BJ (cell line): ENCODE measurements at places on chromosomes 6 and 20.

DNA sequence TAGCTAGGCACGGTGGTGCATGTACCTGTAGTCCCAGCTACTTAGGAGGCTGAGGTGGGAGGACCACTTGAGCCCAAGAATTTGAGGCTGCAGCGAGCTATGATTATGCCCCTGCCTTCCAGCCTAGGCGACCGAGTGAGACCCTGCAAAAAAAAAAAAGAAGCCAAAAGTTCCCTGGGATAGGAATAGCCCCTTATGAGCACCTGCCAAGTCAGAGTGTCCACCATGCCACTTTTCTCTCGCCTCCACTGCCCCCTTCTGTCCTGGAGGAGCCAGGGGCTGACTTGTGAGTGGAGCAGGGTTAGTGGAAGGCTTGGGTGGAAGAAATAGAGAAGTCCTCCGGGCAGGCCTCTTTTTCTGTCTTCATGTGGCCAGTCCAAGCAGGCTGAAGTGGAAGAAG lies 12.1 kb upstream of the DDX27 start:
- DNase-seq = no peak

DNA sequence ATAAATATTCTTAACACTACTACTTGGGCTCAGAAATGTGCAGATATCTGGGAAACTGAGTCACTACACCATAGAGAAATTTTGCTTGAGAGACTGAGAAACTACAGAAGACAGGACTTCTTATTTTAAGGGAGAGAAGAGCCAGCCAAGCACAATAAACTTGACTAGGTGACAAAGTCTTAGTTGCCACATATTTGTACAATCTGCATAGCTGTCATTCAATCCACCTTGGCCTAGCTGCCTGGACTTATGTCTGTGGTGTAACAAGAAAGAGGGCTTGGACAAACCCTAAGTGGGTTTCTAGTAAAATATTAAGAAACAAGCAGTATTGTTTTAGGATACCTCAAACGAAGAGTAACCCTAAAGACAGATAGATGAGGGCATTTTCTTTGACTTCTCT lies 21.8 kb upstream of the IRAK1BP1 start:
- DNase-seq = no peak

- peak; percentile 27 for DNase-seq
Measured at GRCh38 chr6:25061289-25061936, 125.7 kb upstream of the RIPOR2 start.

GRCh38 chr6:12649325-12649724 lies 67.2 kb upstream of the PHACTR1 start:
- DNase-seq = no peak

GRCh38 chr20:13771853-13772453 lies 12.8 kb downstream of the ESF1 start:
- DNase-seq = no peak

- peak; percentile 18 for DNase-seq
Measured at GRCh38 chr6:138844192-138844591, 48.3 kb downstream of the ECT2L start.

- DNase-seq = no peak
Measured at GRCh38 chr6:15350386-15351083, 104.7 kb downstream of the JARID2 start.

DNA sequence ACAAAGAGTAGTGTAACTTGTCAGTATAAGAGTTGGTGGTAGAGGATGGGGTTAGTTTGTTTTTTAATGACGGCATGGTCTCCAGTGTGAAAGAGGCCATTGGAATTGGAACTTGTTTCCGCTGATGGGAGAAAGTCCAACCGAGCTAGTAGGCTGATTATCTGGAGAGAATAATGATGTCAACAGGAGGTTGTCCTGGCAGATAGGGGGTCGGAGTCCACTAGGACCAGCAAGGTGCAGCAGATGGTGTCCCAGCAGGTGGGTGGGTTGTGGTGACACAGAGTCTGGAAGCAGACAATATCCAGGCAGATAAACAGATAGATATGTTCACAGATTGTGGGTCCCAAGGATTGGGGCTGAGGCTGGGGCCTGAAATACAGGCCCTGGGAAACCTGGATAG lies 35.1 kb downstream of the PKIB start:
- no peak for DNase-seq

GRCh38 chr20:35200267-35200666 lies 26.2 kb upstream of the MMP24 start:
- peak; percentile 53 for DNase-seq

DNA sequence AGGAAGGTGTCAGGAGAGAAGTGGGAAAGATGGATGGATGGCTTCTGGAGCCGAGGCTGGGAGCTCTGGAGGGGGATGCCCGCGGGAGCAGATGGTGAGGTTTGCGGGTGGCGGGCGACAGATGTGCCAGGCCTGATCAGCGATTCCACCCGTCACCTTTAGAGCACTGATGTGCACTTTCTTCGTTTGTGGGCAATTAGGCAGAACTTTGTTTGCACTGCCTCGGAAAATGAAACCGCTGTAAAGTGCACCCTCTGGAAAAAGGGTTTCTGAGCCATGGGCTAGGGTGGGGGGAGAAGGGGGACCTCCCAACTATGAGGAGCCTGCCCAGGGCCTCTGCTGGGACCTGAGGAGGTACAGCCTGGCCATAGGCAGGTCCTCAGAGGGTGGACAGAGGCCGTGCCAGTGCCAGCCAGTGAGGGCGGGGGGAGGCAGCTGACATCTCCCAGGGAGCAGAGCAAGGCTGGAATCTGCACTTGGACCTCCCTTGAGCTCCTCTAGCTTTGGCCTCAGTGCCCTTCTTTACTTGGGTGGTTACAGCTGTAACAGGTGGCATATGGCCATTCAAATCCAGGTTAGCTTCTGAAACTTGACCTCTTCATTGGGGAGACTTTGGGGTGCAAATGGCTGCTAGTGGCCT lies 58.7 kb downstream of the CD40 start:
- no peak for DNase-seq

- no peak for DNase-seq
Measured at GRCh38 chr6:38307740-38308139, 332.0 kb downstream of the BTBD9 start.

GRCh38 chr6:149032599-149033405 lies 284.7 kb upstream of the TAB2 start:
- DNase-seq = peak; percentile 64

DNA sequence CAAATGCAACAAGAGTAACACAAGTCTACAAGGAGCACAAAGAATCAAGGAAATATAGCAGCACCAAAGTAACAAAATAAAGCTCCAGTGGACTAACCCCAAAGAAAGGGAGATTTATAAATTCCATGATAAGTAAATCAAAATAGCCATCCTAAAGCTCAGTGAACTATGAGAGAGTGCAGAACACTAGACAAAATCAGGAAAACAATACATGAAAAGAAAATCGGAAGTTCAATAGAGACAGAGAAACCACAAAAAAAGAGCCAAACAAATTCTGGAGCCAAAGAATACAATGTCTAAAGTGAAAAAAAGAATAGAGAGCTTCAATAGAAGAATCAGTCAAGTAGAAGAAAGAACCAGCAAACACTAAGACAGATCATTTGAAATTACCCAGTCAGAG lies 247.3 kb upstream of the TENT5A start:
- DNase-seq = no peak

DNA sequence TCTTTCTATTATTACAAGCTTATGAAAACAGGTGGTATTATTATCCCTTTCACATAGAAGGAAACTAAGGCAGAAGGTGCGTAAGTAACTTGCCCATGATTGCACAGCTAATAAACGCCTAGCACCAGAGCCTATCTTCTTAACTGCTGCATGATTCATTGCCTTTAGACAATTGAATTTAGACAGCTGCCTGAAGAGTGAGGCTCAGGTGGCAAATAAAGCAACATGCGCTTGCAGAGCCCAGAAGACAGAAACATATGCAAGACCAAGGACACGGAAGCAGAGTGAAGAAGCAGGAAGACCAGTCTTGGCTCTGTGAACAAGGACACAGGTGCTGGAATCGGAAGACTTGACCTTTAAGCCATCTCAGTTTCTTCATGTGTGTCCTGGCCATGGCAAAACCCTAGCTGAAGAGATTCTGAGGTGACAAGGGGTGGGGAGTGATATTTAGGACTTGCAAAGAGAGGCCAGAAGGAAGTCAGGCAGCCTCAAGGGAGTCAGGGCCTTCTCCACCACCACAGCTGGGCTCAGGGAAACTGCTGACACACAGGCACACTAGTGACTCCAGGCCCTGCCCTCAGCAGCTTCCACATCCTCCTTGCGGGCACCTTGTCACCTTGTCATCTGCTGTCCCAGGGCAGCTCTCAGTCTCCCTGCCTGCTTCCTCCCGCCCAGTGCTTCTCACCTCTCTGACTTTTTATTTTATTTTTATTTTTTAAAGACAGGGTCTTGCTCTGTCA lies 91.7 kb upstream of the SLC22A16 start:
- DNase-seq = no peak

DNA sequence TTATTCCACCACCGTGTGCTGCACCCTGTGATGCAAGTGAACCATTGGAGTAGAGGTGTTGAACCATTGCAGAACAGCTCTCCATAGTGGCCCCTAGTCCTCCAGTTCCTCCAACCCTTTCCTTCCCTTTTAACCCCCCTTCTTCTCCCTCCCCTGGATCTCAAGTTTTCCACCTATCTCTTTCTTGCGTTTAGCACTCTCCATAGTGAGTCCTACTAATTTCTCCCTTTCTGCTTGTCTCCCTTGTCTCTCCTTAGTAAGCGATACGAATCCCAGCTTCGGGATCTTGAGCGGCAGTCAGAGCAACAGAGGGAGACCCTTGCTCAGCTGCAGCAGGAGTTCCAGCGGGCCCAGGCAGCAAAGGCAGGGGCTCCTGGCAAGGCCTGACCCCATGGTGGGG lies 1.1 kb downstream of the PFDN6 start:
- no peak for DNase-seq

DNA sequence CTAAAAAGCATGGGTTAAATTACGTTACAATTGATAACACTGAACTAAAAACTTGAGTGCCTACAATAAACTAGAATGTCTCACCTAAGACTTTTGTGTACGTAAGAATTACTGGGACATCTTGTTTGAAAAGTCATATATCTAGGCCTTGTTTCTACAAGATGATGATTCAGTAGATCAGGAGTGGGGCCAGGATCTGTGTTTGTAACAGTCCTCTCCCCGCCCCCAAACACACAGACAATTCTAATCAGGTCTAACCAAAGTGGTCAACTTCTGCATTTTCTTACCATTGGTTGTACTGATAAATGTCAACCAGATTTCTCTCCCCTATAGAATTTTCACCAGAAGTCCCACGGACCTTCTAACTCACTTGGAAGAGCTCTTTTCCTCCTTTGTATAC lies 56.9 kb downstream of the RAMACL start:
- DNase-seq = no peak

GRCh38 chr6:50817646-50817950 lies 1.1 kb upstream of the TFAP2B start:
- no peak for DNase-seq

DNA sequence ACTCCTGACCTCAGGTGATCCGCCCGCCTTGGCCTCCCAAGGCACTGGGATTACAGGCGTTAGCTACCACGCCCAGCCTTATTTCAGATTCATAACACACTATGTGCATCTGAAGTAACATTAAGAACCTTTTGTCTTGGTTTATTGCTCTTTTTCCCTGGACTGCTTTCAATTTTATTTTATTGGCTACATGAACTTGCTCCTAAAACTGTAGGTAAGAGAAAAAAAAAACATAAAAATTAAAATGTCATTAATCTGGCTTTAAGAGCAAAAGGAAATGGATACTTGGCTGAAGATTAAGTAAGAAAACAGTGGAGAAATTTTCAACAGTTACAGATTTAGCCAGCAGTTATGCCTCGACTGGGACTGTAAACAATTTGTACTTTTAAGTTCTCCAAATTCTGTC lies 62.5 kb downstream of the GJA1 start:
- no peak for DNase-seq

DNA sequence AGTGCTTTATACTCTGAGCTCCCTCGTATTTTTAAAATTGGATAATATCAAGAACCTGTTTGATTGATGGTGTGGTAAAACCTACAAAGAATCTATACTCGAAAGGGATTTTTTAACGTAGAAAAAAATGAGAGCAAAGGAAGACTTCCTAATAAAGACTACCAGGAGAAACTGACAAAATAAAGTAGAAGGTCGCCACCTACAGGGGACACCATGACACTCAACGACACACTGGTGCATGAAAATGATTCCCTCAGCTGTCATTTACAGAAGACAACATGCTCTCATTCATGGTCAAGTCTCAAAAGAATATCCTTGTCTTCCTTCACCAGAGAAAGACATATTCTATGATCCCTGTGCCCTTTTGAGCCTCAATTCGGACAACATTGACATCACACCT lies 10.1 kb upstream of the NHSL1 start:
- no peak for DNase-seq

DNA sequence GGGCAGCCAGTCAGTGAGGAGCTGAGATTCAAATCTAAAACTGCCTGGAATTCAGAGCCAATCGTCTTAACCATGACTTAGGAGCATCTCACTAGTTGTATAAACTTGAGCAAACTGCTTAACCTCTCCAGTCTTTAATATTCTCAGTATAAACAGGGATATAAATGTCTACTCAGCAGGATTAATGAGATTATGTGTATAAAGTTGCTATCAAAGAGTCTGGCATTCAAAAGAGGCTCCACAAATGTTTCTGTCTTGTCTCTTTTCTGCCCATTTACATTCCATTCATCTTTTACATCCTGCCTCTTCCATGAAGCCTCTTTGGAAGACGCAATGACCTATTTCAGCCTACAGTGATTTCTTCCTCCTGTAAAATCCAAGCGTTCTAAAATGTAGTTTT lies 66.9 kb downstream of the BLOC1S5 start:
- no peak for DNase-seq

DNA sequence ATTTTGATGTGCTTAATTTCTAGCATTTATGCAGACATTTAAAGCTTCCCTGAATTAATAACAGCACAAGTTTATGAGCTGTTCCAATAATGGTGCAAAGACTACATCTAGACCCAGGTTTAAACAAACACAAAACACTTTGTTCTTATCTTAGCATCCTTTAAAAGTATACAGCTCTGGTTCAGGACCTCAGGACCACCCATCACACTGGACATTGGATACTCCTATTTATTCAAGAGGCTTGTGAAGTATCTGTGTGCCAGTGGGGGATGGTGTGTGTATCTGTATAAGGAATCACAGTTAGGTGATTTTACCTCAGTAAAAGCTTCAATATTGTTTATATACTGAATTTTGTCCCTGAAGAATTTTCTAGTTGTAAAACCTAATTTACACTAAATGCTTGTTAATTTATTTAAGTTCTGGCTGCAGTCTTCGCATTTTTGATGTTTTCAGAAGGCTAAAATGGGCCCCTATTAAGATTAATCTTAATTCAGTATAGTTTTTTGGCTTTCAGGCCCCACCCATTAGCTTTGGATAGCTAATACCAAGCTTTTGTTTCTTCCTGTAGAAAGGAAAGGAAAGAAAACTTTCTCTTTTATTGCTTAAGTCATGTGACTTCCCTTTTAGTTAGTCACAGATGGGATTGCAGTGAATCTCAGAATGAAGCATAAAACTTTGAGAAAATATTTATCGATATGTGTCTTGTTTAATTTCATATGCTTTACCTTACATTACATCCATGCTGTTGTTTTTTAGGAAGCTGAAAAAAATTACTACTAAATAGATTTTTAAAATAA lies 13.1 kb downstream of the LIN28B start:
- no peak for DNase-seq

DNA sequence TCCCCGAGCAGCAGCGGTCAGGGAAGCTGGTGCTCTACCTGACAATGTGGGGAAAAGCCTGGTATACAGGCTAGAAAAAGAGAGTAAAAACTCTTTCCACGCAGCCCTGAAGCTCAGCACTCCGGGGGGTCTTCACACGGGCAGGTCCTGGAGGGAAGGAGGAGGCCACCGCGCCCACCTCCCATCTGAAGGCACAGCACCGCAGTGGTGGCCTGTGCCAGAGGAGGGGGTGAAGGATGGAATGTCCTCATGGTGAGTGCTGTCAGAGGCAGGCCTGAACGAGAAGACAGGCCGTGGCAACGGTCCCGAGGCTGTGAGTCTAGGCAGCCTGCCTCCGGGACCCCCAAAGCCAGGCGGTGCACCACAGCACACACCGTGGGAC lies 5.8 kb downstream of the SLC2A4RG start:
- no peak for DNase-seq
